MV-4-11 (cell line): ENCODE measurements at places on chromosomes 16 and 17.

- DNase-seq: peak; percentile 25
These were observed 21.6 kb downstream of the PLA2G10 start for GRCh38 chr16:14672403-14672971.

DNA sequence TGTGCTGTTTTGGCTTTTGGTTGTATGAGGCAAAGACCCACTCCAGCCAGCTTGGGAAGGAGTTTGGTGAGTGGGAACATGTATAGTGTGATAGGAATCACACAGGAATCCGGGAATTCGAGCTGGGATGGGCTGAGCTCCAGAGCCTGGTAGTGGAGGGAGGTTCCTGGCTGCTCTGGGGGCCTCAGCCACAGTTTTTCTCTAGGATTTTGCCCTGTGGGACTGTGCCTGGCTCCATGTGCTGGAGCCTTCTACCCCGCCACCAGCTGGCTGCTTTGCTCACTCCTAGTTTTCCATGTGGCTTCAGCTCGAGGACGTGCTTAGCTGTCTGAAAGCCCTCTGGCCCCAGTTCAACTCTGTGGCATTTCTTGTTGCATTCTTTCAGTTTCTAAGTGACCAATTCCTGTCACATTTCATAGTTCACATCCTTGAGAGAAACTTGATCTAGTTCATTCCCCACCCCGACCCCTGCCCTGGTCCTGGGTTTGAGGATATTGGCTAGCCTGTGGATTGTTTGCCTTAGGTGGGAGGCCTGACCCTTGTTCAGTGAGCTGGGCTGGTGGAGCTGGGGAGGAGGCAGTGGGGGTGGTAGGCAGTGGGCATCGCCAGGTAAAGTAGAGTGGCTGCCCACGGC lies 5.0 kb downstream of the SEC14L1 start:
- DNase-seq: peak; percentile 61

DNA sequence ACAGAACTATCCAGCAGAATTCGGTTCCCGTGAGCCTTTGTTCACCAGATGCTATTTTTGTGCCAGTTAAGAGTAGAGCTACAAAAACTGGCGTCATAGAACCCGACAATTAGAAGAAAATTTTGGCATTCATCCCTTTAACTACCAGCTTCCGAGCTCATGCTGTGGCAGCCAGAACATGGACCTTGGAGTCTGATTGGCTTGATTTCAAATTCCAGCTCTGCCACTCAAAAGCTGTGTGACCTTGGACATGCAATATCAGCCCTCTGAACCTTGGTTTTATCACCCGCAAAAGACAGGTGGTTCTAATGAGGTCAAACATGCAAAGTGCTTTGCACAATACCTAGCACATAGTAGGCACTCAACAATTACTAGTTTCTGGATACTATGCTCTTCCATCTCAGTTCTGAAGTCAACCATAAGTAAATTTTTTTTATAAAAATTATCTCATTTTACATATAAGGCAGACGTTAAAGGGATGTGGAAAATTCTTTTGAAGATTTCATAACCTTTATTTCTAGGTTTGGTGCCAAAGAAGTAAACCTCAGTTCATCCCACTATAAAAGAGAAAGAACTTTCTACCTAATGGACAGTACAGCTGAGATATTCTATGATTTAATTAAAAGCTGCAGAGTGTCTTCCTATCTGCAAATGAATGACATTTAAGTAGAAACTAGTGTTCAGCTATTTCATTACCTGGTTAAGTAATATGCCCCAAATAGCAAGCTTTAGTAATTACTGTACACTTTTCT lies 331.5 kb downstream of the HAPSTR1 start:
- DNase-seq: no peak

DNA sequence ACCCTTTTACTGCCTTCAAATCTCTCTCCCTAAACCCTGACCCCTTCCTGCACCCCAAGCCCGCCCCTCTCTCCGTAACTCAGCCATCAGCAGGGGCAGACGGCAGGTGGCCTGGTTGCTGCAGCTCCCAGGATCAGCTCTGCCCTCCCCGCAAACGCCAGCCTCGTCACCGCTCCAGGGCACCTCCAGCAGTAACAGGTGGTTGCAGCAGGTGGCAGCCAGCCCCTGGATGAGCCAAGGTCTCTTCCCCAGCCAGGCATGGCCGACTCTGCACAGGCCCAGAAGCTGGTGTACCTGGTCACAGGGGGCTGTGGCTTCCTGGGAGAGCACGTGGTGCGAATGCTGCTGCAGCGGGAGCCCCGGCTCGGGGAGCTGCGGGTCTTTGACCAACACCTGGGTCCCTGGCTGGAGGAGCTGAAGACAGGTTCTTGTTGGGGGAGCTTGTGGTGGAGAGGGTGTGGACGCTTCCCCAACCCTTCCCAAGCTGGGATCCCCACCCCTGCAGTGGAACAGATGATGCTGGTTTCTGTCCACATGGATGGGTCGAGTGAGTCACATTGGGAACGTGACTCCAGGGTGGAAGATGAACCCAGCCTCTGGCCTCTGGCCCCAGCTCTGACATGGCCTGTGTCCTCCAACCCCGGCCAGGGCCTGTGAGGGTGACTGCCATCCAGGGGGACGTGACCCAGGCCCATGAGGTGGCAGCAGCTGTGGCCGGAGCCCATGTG lies 558 bp downstream of the HSD3B7 start:
- no peak for DNase-seq

GRCh38 chr16:14088155-14088753 lies 17.1 kb downstream of the MRTFB start:
- peak; percentile 11 for DNase-seq

DNA sequence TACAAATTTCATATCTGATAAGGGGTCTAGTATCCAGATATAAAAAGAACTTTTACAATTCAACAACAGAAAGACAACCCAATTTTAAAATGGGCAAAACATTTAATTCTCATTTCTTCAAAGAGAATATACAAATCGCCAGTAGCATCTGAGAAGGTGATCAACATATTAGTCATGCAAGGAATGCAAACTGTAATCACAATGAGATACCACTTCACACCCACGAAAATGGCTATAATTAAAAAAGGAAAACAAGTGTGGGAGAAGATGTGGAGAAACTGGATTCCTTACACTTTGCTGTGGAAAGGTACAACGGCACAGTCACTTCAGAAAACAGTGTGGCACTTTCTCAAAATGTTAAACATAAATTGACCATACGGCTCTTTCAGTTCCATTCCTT lies 168.2 kb downstream of the VPS53 start:
- DNase-seq: no peak

DNA sequence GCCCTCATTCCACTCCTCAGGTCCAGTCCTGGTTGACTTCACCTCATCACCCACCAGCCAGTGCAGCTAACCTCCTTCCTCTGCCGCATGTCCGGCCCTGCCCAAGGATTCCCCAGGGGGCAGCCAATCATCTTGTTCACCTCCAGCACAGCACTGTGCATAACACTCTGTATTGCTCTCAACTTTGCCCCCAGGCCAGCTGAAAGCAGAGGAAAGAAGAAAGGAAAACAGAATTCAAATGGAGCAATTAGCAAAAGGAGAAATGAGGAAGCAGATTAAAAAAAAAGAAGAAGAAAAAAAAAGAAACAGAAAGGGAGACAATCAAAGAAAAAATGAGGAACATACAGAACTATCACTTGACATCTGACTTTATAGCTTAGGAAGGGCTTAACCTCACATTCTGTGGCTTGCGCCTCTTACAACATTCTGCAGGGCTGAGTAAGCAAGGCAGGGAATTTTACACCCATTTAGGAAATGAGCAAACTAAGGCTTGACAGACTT lies 26.1 kb downstream of the GAS7 start:
- peak; percentile 98 for DNase-seq

- DNase-seq: no peak
These were observed 39.3 kb upstream of the TAC4 start for GRCh38 chr17:49887086-49887743.

GRCh38 chr17:7218758-7219157 lies 878 bp downstream of the DLG4 start:
- DNase-seq: no peak

- no peak for DNase-seq
These were observed 1.8 kb upstream of the NDE1 start for GRCh38 chr16:15648135-15648730.

DNA sequence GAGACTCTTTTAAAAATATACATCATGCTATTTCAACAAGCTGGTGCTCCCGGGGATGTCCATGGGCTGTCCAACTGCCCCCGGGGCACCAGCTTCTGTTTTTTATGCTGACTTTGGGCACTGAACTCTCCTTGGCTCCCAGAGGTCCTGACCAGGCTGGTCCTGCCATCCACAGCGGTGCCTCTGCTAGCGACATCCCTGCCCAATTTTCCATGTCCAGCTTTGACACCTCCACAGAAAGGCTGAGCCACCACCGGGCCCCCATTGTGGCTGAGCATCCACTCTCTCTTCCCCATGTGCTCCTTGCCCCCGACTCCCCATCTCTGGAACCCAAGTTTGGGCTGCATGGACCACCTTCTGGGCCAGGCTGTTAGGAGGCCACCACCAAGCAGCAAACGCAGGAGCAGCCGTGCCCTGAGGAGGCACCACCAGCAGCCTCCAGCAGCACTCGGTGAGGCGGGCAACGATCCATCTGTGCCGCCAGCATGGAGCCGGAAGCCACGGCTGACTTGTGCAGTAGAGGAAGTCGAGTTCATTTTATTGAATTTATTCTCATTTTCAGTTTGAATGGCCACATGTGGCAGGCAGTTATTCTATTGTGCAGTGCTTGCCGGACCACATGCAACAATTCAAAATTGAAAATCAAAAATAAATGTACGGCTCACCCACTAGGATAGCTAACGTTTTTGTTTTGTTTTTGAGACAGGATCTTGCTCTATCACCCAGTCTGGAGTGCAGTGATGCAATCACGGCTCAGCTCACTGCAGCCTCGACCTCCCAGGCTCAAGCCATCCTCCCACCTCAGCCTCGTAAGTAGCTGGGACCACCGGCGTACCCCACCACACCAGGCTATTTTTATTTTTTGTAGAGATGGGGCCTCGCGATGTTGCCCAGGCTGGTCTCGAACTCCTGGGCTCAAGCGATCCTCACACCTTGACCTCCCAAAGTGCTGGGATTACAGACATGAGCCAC lies 2.8 kb upstream of the MEAK7 start:
- DNase-seq: peak; percentile 44

- DNase-seq: no peak
These were observed 25.5 kb downstream of the WNT9B start for GRCh38 chr17:46876926-46877325.

DNA sequence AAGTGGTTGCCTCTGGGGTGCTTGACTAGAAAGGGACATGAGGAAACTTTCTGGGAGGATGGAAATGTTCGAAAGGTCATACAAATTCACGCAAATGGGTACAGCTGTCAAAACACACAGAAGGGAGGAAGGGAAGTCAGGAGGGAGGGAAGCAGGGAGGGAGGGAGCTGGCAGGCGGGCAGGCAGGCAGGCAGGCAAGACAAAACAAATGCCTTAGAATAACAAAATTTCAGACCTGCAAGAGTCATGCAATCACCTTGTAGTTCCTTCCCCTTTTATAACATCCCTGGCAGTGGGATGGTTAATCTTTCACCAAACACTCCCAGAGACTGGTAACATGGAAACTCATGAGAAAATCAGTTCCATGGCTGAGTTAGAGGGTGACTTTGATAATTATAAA lies 189.2 kb downstream of the STX8 start:
- no peak for DNase-seq

- peak; percentile 38 for DNase-seq
These were observed 26.3 kb upstream of the OR4D1 start for GRCh38 chr17:58121925-58122324.

DNA sequence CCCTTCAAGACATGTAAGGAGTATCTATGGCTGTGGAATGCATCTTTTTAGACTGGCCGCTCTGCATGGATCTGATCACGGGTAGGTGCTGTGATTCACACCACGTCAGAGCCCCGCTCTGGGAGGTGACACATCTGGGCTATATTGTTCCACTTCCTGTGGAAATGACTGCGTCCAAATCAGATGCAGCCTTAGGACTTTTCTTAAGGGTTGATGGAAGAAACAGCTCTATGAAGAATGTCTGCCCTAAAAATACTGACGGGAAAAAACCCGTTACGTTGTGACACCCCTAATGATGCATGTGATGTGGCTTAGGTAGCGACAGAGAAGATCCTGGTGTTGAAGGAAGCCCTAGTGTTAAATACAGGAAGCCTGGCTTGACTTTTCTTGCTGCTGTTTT lies 12.2 kb downstream of the BANP start:
- peak; percentile 24 for DNase-seq

DNA sequence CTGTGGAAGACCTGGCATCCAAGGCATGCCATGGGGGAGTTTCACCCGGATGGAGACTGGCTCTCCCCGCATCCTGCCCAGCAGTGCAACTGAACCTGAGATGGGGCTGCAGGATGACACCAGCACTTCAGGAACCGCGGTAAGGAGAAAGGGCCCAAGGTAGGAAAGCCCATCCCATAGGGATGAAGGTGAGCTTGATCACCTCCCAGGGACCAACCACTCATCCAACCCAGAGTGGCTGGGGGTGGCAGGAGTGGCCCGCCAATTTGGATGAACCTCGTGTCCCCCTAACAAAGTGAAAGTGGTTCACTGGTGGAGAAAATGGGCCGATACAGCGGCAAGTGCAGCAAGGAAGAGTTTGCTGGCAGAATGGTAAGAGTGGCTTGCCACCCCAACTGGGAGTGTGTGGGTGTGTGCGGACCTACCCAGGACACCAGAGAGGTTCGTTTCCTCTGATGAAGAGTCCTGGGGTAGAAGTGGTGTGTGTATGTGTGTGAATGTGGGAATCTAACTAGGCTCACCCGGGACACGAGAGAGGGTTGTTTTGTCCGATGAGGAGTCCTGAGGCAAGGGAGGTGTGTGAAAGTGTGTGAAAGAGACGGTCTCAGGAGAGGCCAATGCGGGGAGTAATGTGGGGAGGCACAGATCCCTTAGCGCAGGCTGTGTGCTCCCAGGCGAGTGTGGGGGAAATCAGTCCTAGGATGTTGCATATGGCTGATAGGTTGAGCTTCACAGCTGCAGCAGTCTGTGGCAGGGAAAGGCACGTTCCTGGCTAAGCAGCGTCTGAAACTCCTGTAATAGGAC lies 22.6 kb downstream of the ACSM1 start:
- DNase-seq: peak; percentile 11

GRCh38 chr16:48535831-48536613 lies 74.0 kb downstream of the N4BP1 start:
- peak; percentile 79 for DNase-seq

DNA sequence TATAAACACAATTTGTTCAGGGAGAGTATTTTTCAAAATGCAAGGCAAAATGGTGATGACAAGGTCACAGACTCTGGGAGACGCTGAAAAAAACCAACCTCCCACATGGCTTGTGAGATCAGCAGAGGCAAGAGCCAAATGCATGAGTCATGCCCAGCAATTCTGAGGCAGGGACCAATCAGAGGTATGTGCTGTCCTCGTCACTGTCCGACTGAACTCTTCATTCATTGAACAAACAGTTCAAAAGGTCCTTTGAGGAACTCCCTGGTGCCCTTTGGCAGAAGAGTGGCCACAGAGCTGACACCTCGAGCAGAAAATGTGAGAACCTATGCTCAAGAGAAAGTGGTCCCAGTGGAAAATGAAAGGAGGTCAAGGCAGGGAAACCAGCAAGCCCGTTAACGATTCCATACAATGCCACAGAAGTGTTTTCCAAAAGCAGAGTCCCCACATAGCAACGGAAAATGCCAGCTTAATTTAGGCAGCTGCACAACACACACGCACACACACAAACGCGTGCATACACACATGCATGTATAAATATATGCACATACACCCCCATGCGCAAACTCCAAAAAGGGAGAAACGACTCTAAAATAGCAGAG lies 50.9 kb downstream of the CDH11 start:
- DNase-seq: no peak

GRCh38 chr16:88511906-88512305 lies 58.3 kb upstream of the ZC3H18 start:
- no peak for DNase-seq
